ENCODE measurements at places on chromosomes 2 and 18.

DNA sequence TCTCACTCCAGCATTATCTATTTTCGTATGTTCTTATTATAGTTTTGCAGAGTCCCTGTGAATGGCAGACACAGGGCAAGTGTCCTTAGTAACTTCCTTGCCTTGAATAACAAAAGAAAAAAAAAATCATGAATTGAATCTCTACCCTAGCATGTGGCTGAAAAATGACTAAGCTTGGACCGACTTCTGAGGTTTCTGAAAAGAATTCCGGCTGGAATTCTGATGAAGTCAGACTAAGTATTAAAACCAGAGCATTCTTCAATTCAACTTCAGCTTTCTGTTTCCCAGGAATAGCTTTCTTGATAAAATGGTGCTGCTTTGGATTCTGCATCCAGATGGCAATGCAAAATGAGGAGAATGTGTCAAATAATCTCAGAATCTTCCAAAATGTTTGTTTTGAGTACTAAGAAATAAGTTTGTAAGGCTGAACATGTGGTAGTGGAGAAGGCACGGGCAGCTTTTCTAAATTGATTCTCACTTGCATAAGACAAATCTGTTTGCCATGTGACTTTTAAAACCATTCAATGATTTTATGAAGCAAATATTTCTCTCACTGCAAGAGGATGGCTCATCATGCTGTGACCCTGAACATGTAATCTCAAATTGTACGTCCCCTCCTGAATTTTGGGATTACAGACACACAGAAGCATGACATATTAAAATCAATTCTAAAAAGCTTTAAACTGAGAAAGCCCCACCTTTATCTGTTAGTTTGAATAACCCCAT is 1462.8 kb upstream of the LRRTM1 start:
- no peak overlapping the region for H3K27ac ChIP-seq
- no peaks in the 10 kb centered on the region for H3K4me1 ChIP-seq
- H3K4me3 ChIP-seq: no peak overlapping the region
- no peak for DNase-seq
- no peaks in the 10 kb centered on the region for H3K36me3 ChIP-seq

DNA sequence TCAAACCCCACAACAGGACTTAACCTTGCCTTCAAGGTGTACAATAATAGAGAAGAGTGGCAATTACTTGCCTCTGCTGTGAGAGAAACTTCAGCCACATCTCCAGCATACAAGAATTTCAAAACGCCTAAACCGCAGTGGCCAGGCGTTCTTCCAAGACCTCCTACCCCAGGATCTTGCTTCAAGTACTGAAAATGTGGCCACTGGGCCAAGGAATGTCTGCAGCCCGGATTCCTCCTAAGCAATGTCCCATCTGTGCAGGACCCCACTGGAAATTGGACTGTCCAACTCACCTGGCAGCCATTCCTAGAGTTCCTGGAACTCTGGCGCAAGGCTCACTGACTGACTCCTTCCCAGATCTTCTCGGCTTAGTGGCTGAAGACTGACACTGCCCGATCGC is 2.8 kb upstream of the CYB5A start:
- H3K27ac ChIP-seq: no peak overlapping the region
- no peak for DNase-seq
- H3K4me1 ChIP-seq: peaks cover 12% of the 10 kb centered on the region

GRCh38 chr2:150931451-150931850 is 330.2 kb downstream of the RBM43 start:
- no peaks in the 10 kb centered on the region for H3K4me1 ChIP-seq
- no peak overlapping the region for H3K4me3 ChIP-seq
- peaks cover 2% of the 10 kb centered on the region for H3K27me3 ChIP-seq
- no peak for DNase-seq
- no peak overlapping the region for H3K27ac ChIP-seq
- H3K36me3 ChIP-seq: no peaks in the 10 kb centered on the region

- no peaks in the 10 kb centered on the region for H3K4me1 ChIP-seq
- no peak overlapping the region for H3K4me3 ChIP-seq
- peaks cover 10% of the 10 kb centered on the region for H3K27me3 ChIP-seq
- no peak overlapping the region for H3K27ac ChIP-seq
These were observed 12.1 kb upstream of the TPO start for GRCh38 chr2:1400943-1401735.

DNA sequence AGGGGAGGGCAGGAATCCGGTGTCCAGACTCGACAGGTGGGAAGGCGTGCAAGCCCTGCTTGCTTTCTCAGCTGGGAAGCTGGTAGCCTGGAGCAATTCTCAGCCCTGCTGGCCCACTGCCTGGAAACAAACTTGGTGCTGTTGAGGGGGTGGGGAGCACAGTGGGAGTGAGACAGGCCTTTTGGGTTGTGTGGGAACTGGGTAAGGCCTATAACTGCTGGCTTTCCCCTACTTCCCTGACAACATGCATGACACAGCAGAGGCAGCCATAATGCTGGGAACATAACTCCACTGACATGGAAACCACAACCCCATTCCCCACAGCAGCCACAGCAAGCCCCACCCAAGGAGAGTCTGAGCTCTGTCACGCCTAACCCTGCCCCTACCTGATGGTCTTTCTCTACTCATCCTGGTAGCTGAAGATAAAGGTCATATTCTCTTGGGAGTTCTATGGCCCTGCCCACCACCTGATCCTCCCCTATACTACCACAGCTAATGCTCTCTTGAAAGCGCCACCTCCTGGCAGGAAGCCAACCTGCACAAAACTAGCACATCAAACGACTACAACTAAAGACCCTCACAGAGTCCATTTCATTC is 122.9 kb upstream of the ACVR1C start:
- no peak overlapping the region for H3K27ac ChIP-seq
- no peak overlapping the region for H3K4me3 ChIP-seq
- no peak for DNase-seq
- H3K36me3 ChIP-seq: peaks cover 21% of the 10 kb centered on the region

GRCh38 chr18:7035807-7036206 is 81.8 kb downstream of the LAMA1 start:
- no peaks in the 10 kb centered on the region for H3K36me3 ChIP-seq
- no peaks in the 10 kb centered on the region for H3K27me3 ChIP-seq
- no peak overlapping the region for H3K27ac ChIP-seq

GRCh38 chr2:237312021-237312755 is 101.8 kb downstream of the COL6A3 start:
- H3K4me1 ChIP-seq: no peaks in the 10 kb centered on the region
- no peak for DNase-seq
- no peak overlapping the region for H3K27ac ChIP-seq
- no peaks in the 10 kb centered on the region for H3K27me3 ChIP-seq
- H3K36me3 ChIP-seq: no peaks in the 10 kb centered on the region

- no peak overlapping the region for H3K4me3 ChIP-seq
- no peaks in the 10 kb centered on the region for H3K36me3 ChIP-seq
- H3K27ac ChIP-seq: no peak overlapping the region
- H3K4me1 ChIP-seq: peaks cover 24% of the 10 kb centered on the region
- peaks cover 34% of the 10 kb centered on the region for H3K27me3 ChIP-seq
These were observed 1.4 kb upstream of the SIX3 start for GRCh38 chr2:44940049-44940494.

GRCh38 chr2:196925051-196925767 is 1.3 kb downstream of the PGAP1 start:
- H3K27ac ChIP-seq: peak overlapping the region; percentile 86
- peaks cover 16% of the 10 kb centered on the region for H3K27me3 ChIP-seq
- no peaks in the 10 kb centered on the region for H3K36me3 ChIP-seq
- no peak for DNase-seq
- peak overlapping the region; percentile 97 for H3K4me3 ChIP-seq

GRCh38 chr2:136482966-136483365 is 282.4 kb upstream of the THSD7B start:
- no peaks in the 10 kb centered on the region for H3K4me1 ChIP-seq
- no peak overlapping the region for H3K27ac ChIP-seq
- H3K4me3 ChIP-seq: no peak overlapping the region
- peaks cover 4% of the 10 kb centered on the region for H3K36me3 ChIP-seq
- H3K27me3 ChIP-seq: no peaks in the 10 kb centered on the region

GRCh38 chr2:7241041-7241745 is 324.0 kb downstream of the RNF144A start:
- H3K4me3 ChIP-seq: no peak overlapping the region
- no peaks in the 10 kb centered on the region for H3K36me3 ChIP-seq
- no peaks in the 10 kb centered on the region for H3K27me3 ChIP-seq
- no peak overlapping the region for H3K27ac ChIP-seq

- H3K27me3 ChIP-seq: no peaks in the 10 kb centered on the region
- H3K36me3 ChIP-seq: no peaks in the 10 kb centered on the region
- H3K4me1 ChIP-seq: no peaks in the 10 kb centered on the region
- no peak for DNase-seq
These were observed 142.4 kb downstream of the SOCS6 start for GRCh38 chr18:70431203-70431624.

- no peaks in the 10 kb centered on the region for H3K4me1 ChIP-seq
- no peak overlapping the region for H3K27ac ChIP-seq
- H3K27me3 ChIP-seq: peaks cover 10% of the 10 kb centered on the region
- DNase-seq: no peak
- H3K4me3 ChIP-seq: no peak overlapping the region
These were observed 9.4 kb downstream of the CTIF start for GRCh38 chr18:48548011-48548771.

GRCh38 chr18:78728784-78729467 is 250.7 kb upstream of the SALL3 start:
- DNase-seq: no peak
- no peak overlapping the region for H3K4me3 ChIP-seq
- H3K4me1 ChIP-seq: no peaks in the 10 kb centered on the region
- no peaks in the 10 kb centered on the region for H3K36me3 ChIP-seq
- no peaks in the 10 kb centered on the region for H3K27me3 ChIP-seq

DNA sequence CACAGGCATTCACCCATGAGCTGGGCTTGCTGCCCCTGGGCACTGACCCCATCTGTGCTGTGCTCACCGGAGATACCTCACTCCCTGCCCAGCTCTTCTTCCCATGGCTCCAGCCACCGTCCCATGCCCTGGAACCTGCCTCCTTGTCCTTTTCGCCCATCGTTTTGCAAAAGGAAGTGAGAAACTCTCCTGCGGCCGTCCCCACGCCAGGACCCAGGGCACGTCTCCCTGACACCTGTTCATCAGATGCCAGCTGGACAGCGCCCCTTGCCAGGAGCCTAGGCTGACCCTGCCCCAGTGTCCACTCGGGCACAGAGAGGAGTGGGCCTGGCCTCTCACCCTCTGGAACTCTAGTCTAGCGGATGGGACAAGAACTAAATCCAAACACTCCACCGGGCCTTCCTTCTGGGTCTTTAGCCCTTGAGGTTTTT is 238.6 kb downstream of the SEPTIN10 start:
- no peak for DNase-seq
- H3K27ac ChIP-seq: no peak overlapping the region
- H3K36me3 ChIP-seq: no peaks in the 10 kb centered on the region

GRCh38 chr2:30285758-30286157 is 54.4 kb downstream of the LBH start:
- peaks cover 29% of the 10 kb centered on the region for H3K4me1 ChIP-seq
- H3K27me3 ChIP-seq: peaks cover 9% of the 10 kb centered on the region
- peaks cover 4% of the 10 kb centered on the region for H3K36me3 ChIP-seq
- H3K27ac ChIP-seq: no peak overlapping the region

- no peaks in the 10 kb centered on the region for H3K36me3 ChIP-seq
- H3K27me3 ChIP-seq: peaks cover 6% of the 10 kb centered on the region
- no peak for DNase-seq
- H3K4me3 ChIP-seq: peak overlapping the region; percentile 97
- peak overlapping the region; percentile 96 for H3K27ac ChIP-seq
These were observed 558 bp downstream of the MRPS5 start for GRCh38 chr2:95121093-95121406.

DNA sequence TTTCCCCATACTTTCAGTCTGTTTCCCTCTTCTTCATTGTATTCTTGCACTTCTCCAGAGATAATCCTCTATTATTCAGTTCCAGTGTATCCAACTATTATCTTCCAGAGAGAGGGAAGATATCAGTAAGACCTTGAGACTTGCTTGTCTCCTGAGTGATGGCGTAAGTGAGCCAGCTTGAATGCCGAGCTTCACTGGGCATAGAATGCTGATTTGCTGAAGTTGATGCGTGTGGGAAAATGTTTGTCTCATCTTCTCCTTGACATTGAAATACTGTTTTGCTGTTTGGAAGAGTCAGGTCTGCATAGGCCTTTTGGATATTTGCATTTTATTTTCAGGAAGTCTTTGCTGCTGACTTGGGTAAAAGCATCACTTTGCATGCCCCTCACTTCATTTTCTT is 41.1 kb upstream of the MGAT5 start:
- no peak overlapping the region for H3K4me3 ChIP-seq
- no peaks in the 10 kb centered on the region for H3K27me3 ChIP-seq
- H3K36me3 ChIP-seq: peaks cover 5% of the 10 kb centered on the region
- peaks cover 27% of the 10 kb centered on the region for H3K4me1 ChIP-seq
- no peak for DNase-seq

GRCh38 chr2:173354073-173354581 is 545 bp upstream of the CDCA7 start:
- peaks cover 18% of the 10 kb centered on the region for H3K4me1 ChIP-seq
- H3K4me3 ChIP-seq: peak overlapping the region; percentile 87
- no peaks in the 10 kb centered on the region for H3K36me3 ChIP-seq
- H3K27me3 ChIP-seq: peaks cover 6% of the 10 kb centered on the region
- H3K27ac ChIP-seq: no peak overlapping the region
- peak; percentile 15 for DNase-seq

DNA sequence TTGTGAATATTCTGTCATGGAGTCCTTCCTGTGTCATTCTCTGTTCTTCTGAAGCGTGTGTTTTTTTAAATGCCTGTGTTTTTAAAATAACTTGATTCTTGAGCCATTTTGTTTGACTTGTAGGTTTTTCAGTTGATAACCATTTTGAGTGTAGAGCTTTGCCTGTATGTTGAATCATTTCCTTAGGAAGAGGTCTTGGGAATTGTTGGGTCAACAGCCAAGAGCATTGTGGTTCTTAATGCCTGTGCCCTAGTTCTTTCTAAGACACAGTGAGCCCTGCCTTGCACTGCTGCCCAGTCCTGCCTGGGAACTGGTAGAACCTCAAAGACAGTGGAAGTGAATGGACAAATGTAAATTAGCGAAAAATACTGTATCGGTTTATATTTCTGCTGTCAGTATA is 25.9 kb downstream of the RAB12 start:
- no peak for DNase-seq
- H3K4me3 ChIP-seq: no peak overlapping the region
- peaks cover 2% of the 10 kb centered on the region for H3K27me3 ChIP-seq
- H3K4me1 ChIP-seq: peaks cover 38% of the 10 kb centered on the region
- H3K36me3 ChIP-seq: peaks cover 31% of the 10 kb centered on the region
- H3K27ac ChIP-seq: peak overlapping the region; percentile 73

GRCh38 chr2:31132786-31133185 is 5.5 kb downstream of the GALNT14 start:
- no peak overlapping the region for H3K4me3 ChIP-seq
- no peak for DNase-seq
- no peak overlapping the region for H3K27ac ChIP-seq
- no peaks in the 10 kb centered on the region for H3K4me1 ChIP-seq
- H3K27me3 ChIP-seq: peaks cover 13% of the 10 kb centered on the region
- H3K36me3 ChIP-seq: no peaks in the 10 kb centered on the region

DNA sequence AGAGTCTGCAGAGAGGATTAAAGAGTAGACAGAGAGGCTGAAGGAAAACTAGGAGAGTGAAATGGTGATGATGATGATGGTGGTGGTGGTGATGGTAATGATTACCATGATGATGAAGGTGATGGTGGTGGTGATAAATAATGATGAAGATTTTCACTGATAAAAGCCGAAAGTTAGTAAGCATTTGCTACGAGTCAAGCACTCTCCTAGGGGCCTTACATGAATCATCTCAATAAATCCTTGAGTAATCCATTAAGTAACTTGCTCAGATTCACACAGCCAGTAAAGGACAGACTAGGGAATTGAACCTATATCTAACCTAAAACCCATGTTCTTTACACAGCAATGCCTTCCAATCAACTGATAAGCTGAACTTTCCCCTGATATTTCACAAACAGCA is 106.7 kb upstream of the PGAP1 start:
- H3K4me1 ChIP-seq: peaks cover 34% of the 10 kb centered on the region
- peaks cover 24% of the 10 kb centered on the region for H3K36me3 ChIP-seq
- H3K27me3 ChIP-seq: peaks cover 9% of the 10 kb centered on the region
- no peak overlapping the region for H3K4me3 ChIP-seq
- DNase-seq: no peak
- H3K27ac ChIP-seq: peak overlapping the region; percentile 20
